Omental fat pad (tissue), 4 donors: ENCODE measurements at places on chromosomes 4 and X.

- no peak for DNase-seq
Observed at GRCh38 chrX:131831185-131831520, 191.9 kb upstream of the STK26 start.

- DNase-seq: no peak
Observed at GRCh38 chrX:26522501-26522900, 306.5 kb downstream of the MAGEB5 start.

- no peak for DNase-seq
Observed at GRCh38 chr4:3707423-3708102, 58.6 kb upstream of the ADRA2C start.

GRCh38 chr4:37891260-37892159, 626 bp downstream of the TBC1D1 start:
- DNase-seq: no peak

DNA sequence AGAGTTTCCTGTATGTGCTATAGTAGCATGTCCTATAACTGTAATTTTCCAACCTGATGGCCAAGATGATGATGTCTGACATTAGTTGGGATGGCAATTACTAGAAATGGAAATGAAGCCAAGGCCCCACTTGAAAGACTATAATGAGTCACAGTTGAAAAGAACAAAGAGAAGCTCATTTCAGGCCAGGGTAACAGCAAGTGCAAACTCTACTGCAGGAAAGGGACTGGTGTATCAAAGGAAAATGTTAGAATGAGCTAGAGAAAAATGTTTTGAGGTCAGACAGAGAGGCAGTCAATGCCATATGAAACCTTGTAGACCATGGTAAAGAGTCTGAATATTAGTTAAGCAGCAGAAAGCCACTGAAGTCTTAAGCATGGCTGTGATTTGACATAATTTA, 146.2 kb upstream of the SH3RF1 start:
- no peak for DNase-seq

DNA sequence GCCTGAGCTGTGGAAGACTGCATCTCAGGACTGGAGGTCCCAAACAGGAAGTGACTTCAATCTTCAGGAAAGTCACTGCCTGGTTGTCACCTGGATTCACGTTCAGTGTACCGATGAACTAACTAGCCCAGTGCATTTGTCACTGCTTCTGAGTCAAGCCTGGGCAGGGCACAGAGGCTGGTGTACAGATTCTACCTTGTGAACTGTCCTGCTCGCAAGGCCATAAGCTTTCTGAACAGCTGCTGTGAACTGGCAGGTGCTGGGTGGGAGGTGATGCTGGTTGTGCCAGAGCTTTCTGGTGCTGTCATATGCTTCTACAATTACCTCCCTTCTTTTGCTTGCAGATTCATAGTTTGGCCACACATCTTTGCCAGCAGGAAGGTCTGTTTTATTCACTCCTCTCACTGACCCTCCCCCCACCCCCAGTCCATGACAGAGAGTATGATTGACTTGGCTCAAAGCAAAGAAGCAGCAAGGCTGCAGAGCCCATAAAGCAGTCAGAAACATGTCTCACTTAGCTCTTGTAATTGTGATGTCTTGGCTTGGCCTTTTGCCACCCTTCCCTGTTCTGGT, 40.5 kb downstream of the ZCCHC12 start:
- no peak for DNase-seq

GRCh38 chrX:47798861-47799260, 37.8 kb upstream of the ZNF81 start:
- no peak for DNase-seq

- no peak for DNase-seq
Observed at GRCh38 chr4:22708961-22709360, 16.2 kb downstream of the GBA3 start.

DNA sequence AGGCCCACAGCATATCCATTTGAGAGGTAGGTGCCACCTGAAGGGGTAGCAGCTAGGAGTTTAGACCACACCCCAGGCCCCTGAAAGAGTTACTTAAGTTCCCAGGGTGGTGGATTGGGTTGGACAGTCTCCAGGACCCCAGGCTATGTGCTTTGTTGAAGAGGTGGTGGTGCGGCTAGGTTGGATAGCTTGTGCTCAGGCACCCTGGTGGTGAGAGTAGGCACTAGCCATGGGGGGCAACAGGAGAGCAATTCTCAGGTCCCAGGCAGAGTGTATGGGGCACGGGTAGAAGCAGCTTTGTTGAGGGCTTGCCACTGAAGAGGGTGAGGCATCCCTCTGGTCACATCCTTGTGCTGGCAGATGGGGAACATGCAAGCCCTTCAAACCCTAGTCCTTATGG, 5.6 kb downstream of the PF4 start:
- DNase-seq: no peak

- no peak for DNase-seq
Observed at GRCh38 chr4:82640540-82640939, 78.8 kb upstream of the TMEM150C start.

DNA sequence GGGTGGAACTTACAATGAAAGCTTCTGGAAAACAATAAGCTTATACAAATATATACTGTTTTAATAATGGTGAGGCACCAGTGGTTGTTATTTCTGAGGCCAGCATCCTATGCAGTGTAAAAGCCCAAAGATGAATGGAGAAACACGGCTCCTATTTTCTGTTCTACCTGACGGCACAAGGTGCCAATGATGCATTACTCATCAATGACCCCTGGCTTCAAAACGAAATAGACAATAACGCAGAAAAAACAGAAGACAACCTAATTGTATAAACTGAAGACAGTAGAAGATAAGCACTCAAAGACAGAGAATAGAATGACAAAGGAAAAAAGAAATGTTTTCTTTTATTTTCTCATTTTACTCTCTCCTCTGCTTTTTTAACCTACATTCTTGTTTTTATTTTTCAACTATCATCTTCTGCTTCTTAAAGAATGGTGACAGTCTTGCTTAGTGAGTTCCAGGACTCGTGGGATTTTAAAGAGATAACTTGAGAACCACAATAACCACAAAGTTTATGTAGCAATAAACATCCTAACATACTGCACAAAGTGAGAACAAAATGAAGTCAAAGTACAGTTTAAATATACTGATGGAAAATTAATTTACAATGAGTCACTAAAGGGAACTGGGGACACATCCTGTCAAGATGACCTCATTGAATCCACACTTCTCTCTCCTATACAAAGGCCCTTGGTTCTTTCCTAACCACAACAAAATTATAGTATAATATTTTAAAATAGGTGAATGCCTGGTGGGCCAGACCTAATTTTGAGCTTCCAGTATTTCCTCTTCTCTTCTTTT, 169.8 kb downstream of the BTC start:
- DNase-seq: no peak

GRCh38 chrX:133482056-133482952, 67.0 kb upstream of the GPC4 start:
- no peak for DNase-seq

- DNase-seq: no peak
Observed at GRCh38 chrX:120251471-120252011, 929 bp downstream of the ZBTB33 start.

GRCh38 chr4:81360737-81361136, 111.0 kb downstream of the RASGEF1B start:
- DNase-seq: no peak

DNA sequence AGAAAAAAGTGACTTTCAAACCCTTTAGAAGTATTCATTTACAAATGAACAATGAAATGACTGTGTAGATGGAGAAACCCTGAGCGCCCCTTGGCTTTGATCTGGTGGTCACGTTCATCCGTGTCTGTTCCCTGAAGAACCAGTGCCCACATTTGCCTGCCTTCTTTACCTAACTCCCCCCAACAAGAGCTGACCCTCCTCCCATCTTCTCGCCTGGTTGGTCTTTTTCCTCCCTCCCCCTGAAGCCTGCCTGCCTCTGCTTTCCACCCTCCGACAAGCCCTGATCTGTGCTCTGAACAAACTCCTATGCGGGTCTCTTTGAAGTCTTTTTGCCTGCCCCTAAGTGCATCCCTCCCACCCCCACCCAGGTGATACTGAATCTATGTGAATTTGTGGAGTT, 18.5 kb downstream of the TBL1X start:
- no peak for DNase-seq

DNA sequence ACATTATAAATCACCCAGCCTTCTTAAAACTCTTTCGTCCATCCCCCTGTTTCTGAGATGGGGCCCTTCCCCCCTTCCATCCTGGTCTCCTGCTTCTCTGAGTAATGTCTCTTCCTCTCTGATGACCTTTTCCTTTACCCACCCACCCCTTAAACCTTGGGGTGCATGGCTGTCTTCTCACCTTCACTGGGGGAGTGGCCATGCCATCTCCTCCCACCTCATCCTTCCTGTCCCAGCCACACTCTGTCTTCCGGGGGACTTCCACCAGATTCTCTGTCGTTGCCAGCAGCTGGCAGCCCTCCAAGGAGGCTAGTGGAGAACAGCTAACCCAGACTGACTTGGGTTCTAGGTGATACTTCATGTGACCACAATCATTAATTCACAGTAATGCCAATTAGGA, 83.2 kb upstream of the SCML1 start:
- DNase-seq: no peak

- no peak for DNase-seq
Observed at GRCh38 chr4:119750771-119751170, 122.2 kb upstream of the PDE5A start.

DNA sequence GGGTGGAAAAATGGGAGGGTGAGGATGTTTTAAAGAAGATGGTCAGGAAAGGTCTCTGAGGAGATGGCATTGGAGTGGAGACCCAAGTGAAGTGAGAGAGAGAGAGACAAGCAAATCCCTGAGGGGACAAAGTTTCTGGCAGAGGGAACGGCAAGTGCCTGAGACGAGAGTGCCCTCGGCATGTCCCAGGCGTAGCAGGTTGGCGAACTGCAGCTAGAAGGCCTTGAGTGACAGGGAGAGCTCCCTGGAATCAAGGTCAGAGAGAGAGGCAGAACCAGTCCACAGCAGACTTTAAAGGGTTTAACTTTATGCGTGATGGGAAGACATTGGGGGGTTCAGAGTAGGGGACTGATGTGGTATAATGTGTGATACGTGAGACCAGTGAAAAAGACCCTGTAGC, 150.2 kb upstream of the HAND2 start:
- DNase-seq: no peak

GRCh38 chr4:147616849-147617172, 386 bp upstream of the TMEM184C start:
- DNase-seq: no peak

DNA sequence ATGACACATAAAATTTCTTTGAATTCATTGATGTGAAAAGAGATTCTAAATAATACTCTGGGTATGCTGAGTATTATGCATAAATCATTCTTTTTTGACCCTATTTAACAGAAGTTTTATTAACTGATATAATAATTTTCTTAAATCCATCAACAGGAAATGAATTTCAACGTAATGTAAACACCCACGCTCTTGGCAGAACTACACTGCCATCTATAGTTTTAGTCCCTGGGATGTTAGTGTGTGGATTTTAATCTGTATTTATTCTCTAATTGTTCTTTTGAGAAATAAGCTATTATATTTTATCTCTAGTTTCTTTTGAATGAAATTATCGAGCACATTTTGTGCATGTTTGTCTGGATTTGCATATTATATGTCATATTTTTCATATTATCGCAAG, 666.8 kb upstream of the NDST4 start:
- no peak for DNase-seq

GRCh38 chr4:4856071-4857000, 3.1 kb upstream of the MSX1 start:
- no peak for DNase-seq

GRCh38 chr4:2284161-2284933, 22.4 kb upstream of the MXD4 start:
- DNase-seq: no peak

GRCh38 chrX:14303891-14304290, 225.4 kb upstream of the GLRA2 start:
- no peak for DNase-seq

GRCh38 chrX:151680805-151681204, 14.5 kb upstream of the PRRG3 start:
- no peak for DNase-seq

- DNase-seq: no peak
Observed at GRCh38 chr4:10998846-10999245, 314.3 kb upstream of the CLNK start.

GRCh38 chrX:93791304-93791703, 117.3 kb downstream of the FAM133A start:
- DNase-seq: no peak

DNA sequence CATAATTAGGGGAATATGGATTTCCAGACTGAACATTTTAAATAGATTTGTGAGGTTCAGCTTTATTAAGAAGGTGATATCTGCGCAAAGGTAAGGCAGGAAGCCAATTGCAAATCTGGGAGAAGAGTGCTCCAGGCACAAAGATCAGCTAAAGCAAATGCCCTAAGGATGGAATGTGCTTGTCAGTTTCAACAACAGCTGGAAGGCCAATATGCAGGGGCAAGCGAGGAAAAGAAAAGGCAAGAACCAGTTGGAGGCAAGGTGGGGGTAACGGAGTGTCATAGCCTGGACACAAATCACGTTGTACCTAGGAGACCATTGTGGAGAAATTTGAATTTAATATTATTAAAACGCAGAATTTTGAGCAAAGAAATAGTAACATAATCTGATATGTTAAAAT, 1710.3 kb upstream of the PCDH7 start:
- no peak for DNase-seq

DNA sequence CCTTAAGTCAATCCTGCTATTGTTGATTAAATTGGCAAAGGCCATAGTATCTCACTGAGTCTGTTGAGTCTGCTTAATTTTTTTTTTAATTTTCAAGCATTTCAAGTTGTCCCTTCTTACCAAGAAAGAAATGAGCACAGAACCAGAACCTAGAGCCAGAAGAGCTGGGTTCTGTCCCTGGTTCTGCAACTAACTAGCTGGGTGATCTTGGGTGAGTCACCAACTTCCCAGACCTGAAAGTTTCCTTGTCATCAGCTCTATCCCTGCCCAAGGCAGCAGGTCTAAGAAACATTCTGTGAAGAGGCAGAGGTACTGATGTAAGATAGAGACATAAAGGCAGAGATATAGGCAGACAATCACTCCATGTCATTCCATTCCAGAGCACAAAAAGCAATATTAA, 17.3 kb downstream of the TEC start:
- DNase-seq: no peak

GRCh38 chrX:16671005-16671404, 21.0 kb downstream of the S100G start:
- no peak for DNase-seq

DNA sequence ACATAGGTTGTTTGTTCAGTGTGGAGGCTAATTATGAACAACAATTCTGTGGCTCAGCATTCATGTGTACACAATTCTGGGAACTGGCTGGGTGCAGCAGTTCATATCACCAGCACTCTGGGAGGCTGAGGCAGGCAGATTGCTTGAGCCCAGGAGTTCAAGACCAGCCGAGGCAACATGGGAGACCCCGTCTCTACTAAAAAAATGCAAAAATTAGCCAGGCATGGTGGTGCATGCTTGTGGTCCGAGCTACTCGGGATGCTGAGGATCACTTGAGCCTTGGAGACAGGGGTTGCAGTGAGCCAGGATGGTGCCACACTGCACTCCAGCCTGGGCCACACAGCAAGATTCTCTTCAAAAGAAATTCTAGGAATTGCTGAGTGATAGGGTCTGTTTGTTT, 4.5 kb upstream of the PPP2R2C start:
- DNase-seq: no peak

- DNase-seq: no peak
Observed at GRCh38 chrX:45683914-45684313, 483.2 kb upstream of the DIPK2B start.

GRCh38 chr4:168710353-168710946, 213.6 kb downstream of the PALLD start:
- no peak for DNase-seq

GRCh38 chr4:22434895-22435294, 81.0 kb downstream of the ADGRA3 start:
- DNase-seq: no peak

- DNase-seq: no peak
Observed at GRCh38 chrX:129581904-129582303, 41.8 kb downstream of the OCRL start.
